ENCODE measurements at places on chromosomes 3 and 15. TPM values are rescaled to one million over a fixed set of nuclear protein-coding genes. Genes with fewer than 3 reads are reported as not detected.

RNU5B-1 gene
- total RNA-seq, result not detected

THAP10 gene
- not detected for total RNA-seq

KCTD6 gene
- 9.9 TPM for total RNA-seq

UQCC5 gene
- 13.1 TPM for total RNA-seq

SLC22A14 gene
- total RNA-seq, result not detected

CDC25A gene
- 40.8 TPM for total RNA-seq

RTP3 gene
- total RNA-seq, result not detected

XXYLT1 gene
- 2.5 TPM for total RNA-seq

NPAP1 gene
- not detected for total RNA-seq

ITIH3 gene
- total RNA-seq, result not detected

ATP8B4 gene
- 2.9 TPM for total RNA-seq

DUOX1 gene
- 0.17 TPM for total RNA-seq

PRTG gene
- total RNA-seq, result not detected

CEMIP gene
- not detected for total RNA-seq

CCRL2 gene
- 0.81 TPM for total RNA-seq

EBLN2 gene
- 5.0 TPM for total RNA-seq

ANKUB1 gene
- not detected for total RNA-seq

CYP19A1 gene
- total RNA-seq, result not detected

GOLGA6A gene
- 0.84 TPM for total RNA-seq

CAV3 gene
- not detected for total RNA-seq

All from activated naive CD4-positive, alpha-beta T cell treated with anti-CD3 and anti-CD28 coated beads for 36 hours (primary cell).